ENCODE measurements at places on chromosomes 6 and 20. TPM values are rescaled to one million over a fixed set of nuclear protein-coding genes. Genes with fewer than 3 reads are reported as not detected.

DNA sequence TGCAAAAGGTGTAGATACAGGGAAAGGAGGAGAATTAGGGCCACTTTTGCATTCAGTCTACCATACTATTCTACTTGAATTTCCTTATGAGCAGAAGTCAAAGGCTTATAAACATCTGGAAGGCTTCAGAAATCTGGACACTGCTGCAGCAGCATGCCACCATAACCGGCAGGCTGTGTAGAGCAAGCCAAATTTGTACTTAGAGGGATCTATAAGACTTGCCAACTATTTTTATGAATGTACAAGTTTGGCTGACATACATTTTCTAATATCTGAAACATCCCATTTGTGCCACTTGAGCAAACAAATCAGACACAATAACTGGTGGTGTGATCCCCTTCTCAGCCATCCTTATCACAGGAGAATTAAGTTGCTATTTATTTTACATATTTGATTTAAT lies 14.0 kb upstream of the PLCB1 start:
- no peak for DNase-seq

- no peak for DNase-seq
Observed at GRCh38 chr6:39930540-39930939, 3.7 kb downstream of the MOCS1 start.

DNA sequence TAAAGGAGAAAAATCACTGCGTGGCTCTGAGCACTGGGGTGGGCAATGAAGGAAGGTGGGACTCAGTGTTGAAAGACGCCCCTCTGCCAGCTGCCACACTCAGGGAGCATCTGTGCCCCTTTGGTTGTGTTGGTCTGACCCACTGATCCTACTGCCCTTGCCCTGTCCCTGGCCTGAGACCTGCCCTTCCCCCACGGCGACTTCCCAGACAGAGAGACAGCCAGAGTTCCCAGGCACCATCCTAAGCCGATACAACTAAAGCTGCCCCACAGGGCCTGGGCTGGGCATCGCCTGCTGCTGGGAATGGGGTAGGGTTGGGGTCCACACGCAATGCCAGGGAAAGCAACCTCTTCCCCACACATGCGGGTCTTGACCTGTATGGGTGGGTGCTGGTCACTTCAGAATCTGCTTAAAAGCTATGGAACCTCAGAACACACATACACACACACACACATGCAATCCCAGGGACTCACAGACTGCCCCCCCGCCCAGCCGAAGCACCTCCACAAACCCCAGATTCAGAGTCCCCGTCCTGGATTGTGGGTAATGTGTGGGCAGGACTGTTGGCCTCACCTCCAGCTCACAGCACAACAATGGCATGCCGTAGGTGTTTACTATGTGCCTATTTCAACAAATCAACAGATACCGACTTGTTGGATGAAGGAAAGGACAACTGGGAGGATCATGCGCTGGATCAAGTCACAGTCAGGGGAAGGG lies 10.9 kb upstream of the SPDEF start:
- no peak for DNase-seq

GRCh38 chr6:7883381-7883780 lies 27.2 kb downstream of the TXNDC5 start:
- no peak for DNase-seq

DNA sequence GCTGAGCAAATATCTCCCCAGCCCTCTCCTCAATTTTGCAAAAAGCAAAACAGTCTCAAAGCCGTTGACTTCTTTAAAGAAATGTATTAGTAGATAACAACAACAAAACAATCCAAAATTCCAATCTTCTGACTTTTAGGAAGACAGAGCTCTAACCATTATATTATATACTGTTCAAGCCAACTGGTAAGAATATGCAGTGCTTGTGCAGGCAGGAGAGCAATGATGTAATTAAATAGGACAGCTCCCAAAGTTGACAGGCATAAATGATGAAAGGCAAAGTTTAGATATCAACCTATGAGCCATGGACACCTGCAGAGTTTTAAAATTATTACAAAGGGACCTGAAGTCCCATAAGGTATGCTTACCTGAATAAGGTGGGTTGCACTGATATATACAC lies 16.6 kb upstream of the CEP85L start:
- DNase-seq, result no peak

GRCh38 chr20:25042531-25043498 lies 15.1 kb downstream of the ACSS1 start:
- DNase-seq, result peak; percentile 88

DNA sequence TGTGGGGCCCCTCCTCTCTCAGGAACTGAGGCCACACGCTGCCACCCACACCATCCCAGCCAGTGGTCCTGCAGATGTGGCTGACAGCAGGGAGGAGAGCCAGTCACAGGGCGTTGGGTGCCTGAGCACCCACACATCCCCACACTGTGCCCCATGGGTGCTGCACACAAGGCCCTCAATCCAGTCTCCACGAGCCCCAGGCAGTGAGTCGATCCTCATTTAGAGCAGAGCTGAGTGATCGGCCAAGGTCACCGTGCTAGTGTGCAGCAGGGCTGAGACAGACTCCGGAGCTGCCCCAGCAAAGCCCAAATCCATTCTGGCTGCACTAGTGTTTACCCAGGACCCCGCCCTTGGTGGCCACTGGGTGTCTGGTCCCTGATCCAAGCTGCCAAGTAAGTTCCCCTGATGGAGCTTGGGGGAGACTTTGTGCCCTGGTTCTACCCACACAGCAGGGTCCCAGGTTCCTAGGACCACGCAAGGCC lies 9.0 kb downstream of the C20orf203 start:
- no peak for DNase-seq

- DNase-seq, result no peak
Observed at GRCh38 chr6:113184291-113184690, 672.9 kb upstream of the MARCKS start.

DNA sequence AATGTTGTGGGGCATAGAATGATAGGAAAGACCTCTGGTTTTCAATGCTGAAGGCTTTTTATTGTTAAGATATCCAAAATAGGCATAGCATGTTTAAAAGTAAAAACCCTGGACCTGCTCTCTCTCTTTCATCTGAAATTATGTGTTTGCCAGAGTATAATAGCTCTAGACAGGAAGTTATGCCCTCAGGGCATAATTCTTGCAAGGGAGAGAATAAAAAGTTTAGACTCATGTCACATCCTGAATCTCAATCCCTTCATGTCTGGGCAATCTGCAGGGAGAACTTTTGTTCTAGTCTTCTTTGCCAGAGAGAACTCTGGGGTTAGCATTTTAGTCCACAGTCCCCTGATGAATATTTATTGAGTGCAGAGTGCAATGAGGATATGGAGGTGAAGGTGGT lies 297.3 kb upstream of the FLRT3 start:
- no peak for DNase-seq

- DNase-seq, result peak; percentile 62
Observed at GRCh38 chr20:62060631-62061541, 4.8 kb downstream of the TAF4 start.

DNA sequence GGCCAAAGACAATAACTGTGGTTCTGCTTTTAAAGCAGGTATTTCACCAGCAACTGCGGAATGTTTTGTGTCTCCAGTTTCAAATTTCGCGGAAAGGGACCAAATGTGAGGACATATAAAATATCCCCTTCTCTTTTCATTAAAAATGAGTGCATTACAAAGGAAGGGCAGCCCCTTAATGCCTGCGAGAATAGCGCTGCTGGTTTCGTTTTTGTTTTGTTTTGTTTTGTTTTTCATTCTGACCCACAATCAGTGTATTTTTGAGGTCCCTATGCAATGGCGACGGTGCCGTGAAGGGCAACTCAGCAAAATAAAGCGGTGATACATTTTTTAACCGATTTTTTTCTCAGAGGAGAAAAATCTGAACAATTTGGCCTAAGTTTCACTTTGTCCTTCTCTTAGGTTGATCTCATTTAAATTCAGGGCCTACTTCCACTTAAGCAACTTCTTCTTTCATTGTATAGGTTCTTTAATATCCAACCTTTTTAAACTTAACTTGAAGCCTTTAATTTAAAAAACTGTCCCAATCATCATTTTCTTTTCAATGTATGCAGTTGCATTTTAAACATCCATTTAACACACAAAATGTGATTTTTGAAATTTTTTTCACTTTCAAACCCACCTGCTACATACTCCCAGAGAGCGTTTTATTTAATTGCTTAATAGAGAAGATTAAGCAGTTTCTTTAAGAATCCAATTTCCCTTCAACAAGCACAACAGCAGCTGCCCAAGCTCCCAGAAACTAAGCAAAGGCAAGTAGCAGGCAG lies 2.9 kb upstream of the HIVEP2 start:
- no peak for DNase-seq

- no peak for DNase-seq
Observed at GRCh38 chr6:138568997-138569396, 69.7 kb upstream of the NHSL1 start.

DNA sequence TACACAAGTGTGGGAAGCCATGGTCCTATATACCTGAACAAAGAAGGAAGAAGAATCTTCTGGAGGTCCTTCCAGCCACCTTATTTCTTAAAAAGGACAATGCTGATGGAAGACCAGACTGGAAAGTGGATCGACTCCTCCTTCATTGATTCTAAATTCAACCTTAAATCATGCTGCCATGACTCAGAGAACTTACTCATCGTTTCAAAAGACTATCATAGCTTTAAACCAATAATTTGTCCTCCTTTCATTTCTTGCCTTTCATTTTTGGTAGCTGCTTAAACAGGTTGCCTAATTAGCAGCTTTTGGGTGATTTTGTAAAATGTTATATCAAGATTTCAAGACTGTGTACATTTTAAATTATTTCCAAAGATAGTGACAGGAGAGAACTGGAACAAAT lies 60.8 kb downstream of the RTN4IP1 start:
- DNase-seq, result no peak

GRCh38 chr6:16396497-16397319 lies 158.3 kb downstream of the GMPR start:
- no peak for DNase-seq

DNA sequence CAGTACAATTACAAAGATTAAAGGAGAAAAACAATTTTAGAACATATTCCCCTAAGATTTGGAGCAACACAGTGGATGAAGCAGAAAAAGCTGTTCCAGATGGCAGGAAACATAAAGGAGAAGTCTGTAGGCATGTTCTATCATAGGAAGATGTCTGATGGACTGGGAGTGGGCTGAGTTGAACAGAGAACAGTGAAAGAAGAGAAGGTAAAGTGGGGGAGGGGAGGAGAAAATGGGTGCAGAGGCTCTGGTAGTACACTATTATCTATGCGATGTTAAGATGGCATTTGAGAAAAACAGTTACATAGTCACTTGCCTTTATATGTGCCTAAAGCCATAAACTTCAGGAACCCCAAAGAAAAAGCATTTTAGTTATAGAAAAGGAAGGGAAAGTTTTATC lies 4.2 kb upstream of the PHIP start:
- DNase-seq, result no peak

DNA sequence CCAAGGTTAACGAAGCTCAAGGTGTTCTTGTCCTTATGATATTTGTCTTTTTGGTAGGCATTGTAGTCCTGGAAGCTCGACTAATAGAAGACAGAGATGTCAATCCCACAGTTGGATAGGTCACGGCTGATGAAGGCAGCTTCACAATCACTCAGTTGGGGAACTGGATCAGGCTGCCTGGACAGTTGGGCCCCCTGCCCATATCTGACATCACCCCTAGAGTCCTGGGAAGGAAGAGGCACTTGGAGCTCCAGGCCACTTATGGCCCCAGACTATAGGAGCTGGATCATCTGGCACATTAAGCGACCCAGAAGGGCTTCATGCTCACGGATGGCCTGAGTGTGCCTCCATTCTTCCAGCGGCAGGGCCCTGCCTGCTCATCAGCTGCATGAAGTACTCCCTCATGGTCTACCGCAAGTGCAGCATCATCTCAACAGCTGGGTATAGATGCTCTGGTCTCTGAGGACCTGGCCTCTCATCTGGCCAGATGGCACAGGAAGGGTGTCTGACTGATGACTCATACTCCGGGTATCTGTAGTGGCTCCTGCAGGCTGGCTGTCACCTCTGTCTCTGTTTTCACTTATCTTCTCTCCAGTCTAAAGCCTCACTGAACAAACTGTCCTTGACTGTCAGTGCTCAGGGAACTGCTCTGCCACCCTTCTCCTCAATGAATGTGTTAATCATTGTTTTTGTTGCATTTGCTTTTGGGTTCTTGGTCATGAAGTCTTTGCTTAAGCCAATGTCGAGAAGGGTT lies 29.2 kb upstream of the SSR1 start:
- DNase-seq, result no peak

- no peak for DNase-seq
Observed at GRCh38 chr6:21745543-21746337, 152.2 kb downstream of the SOX4 start.

DNA sequence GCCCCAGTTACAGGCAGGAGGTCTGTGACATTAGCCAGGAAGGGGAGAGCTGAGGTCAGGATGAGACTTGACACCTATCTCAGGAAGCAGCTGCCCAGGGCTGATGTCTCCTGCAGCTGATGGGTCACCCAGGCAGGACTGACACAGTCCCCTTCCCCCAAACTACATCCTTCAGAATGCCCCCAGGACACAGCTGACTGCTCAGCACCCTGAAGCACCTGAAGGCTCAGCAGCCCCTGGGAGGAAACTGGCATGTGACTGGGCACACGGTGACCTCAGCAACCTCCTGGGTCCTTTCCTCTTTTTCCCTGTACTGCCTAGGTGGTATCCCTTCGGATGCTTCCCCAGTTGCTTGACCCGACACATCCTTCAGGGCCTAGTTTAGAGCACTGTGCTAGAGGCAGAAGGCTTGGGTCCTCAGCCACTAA lies 1.9 kb downstream of the SDC4 start:
- peak; percentile 17 for DNase-seq

GRCh38 chr6:160398674-160399271 lies 50.6 kb downstream of the SLC22A3 start:
- DNase-seq, result no peak

DNA sequence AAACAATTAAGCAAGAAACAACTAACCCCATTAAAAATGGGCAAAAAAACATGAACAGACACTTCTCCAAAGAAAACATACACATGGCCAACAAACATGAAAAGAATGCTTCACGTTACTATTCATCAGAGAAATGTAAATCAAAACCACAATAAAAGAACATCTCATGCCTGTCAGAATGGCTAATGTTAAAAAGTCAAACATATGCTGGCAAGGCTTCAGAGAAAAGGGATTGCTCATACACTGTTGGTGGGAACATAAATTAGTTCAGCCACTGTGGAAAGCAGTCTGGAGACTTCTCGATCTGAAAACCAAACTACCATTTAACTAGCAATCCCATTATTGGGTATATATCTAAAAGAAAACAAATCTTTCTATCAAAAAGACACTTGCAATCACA lies 217.5 kb downstream of the TINAG start:
- DNase-seq, result no peak

GRCh38 chr6:107956181-107956580 lies 1.8 kb downstream of the SEC63 start:
- no peak for DNase-seq

Gene HLA-DRB5
- 1.4 TPM for total RNA-seq

Gene PHACTR1
- 6.6 TPM for total RNA-seq

Gene VNN1
- total RNA-seq, result 3.0 TPM

Gene HCRTR2
- total RNA-seq, result not detected

Gene ZBTB2
- total RNA-seq, result 8.7 TPM

Gene SYS1
- total RNA-seq, result 22.6 TPM

Gene IP6K3
- total RNA-seq, result 0.32 TPM

Gene C6orf58
- not detected for total RNA-seq

Gene OR2H1
- not detected for total RNA-seq

Gene LBP
- 4.8 TPM for total RNA-seq
